ENCODE measurements at places on chromosomes 2 and 18. TPM values are rescaled to one million over a fixed set of nuclear protein-coding genes. Genes with fewer than 3 reads are reported as not detected.

The DPP4 gene
- total RNA-seq = 5.5 TPM

The FABP1 gene
- total RNA-seq = not detected

The RNF152 gene
- 24.6 TPM for total RNA-seq

The DSG4 gene
- not detected for total RNA-seq

The DYNAP gene
- total RNA-seq = not detected

The RUFY4 gene
- not detected for total RNA-seq

The NEU2 gene
- total RNA-seq = not detected
